ENCODE measurements at places on chromosomes 6 and 20. TPM values are rescaled to one million over a fixed set of nuclear protein-coding genes. Genes with fewer than 3 reads are reported as not detected.

GRCh38 chr6:90648873-90649272, 62.0 kb upstream of the MAP3K7 start:
- no peak for DNase-seq
- H3K4me3 ChIP-seq = no peak overlapping the region

DNA sequence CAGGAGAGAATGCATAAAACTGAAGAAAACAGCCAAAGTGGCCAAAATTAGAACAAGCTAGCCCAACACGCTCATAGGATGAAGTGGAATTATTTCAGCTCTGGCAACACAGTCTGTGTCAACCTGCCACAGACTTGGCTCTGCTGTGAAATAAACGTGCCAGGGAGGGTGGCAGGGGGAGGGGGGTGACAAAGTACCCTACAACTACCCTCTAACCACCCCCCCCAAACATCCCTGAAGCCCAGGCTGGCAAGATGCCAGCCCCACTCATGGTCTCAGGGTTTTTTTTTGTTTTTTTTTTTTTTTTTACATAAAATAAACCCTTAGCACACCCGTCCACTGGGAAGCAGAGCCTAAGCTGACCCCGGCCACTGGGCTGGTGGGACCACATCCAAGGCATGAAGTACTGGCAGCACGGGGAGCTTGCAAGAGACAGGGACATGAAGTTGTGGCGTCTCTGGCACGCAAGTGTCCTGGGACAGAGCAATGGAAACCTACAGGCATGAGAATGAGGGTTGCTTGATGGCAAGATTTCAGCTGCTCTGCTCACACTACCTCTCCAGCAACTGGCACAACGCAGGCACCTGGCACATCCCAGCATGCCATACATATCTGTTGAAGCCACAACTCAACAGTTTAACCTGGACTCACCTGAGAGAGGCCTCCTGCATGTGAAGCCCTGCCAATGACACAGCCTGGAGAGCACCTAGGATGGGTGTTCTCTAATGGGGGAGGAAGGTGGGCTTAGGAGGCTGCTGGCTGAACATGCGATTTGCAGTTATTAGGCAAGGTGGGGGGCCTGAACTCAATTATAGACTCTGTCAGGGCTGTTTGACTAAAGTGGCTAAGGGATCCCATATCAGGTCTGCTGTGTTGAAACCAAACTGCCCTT, 76.4 kb downstream of the TRAM2 start:
- H3K27me3 ChIP-seq = no peaks in the 10 kb centered on the region
- no peak overlapping the region for H3K4me3 ChIP-seq
- DNase-seq = no peak
- H3K36me3 ChIP-seq = no peaks in the 10 kb centered on the region
- no peaks in the 10 kb centered on the region for H3K4me1 ChIP-seq

- H3K36me3 ChIP-seq = peaks cover 55% of the 10 kb centered on the region
- no peak overlapping the region for H3K4me3 ChIP-seq
- no peak overlapping the region for H3K27ac ChIP-seq
These were observed 95.9 kb upstream of the EMILIN3 start for GRCh38 chr20:41462372-41463161.

- H3K27ac ChIP-seq = no peak overlapping the region
- no peak overlapping the region for H3K4me3 ChIP-seq
- no peak for DNase-seq
- H3K27me3 ChIP-seq = peaks cover 34% of the 10 kb centered on the region
These were observed 35.9 kb downstream of the OPN5 start for GRCh38 chr6:47817749-47818148.

DNA sequence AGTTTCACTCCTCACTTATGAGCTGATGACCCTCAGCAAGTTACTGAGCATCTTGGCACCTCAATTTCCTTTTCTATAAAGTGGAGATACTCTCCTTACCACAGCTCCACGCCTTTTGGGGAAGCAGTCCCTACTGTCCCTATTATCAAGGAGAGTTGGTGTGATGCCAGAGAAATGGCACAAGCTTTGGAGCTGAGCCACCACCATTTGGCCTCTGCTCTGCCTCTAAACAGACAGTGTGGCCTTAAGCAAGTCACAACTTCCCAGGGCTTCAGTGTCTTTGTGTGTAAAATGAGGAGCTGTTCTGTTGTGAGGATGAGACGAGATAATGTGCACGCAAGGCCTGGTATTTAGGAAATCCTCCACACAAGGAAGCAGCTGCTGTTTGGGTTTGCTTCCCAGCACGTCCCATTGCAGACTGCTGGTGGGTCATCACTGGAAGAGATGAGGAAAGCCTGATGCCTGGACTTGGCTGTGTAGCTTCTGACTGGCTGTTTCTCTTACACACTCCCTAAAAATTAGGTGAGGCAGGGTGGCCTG, 18.5 kb downstream of the NSFL1C start:
- no peak overlapping the region for H3K27ac ChIP-seq
- DNase-seq = no peak
- no peaks in the 10 kb centered on the region for H3K4me1 ChIP-seq
- no peaks in the 10 kb centered on the region for H3K27me3 ChIP-seq

DNA sequence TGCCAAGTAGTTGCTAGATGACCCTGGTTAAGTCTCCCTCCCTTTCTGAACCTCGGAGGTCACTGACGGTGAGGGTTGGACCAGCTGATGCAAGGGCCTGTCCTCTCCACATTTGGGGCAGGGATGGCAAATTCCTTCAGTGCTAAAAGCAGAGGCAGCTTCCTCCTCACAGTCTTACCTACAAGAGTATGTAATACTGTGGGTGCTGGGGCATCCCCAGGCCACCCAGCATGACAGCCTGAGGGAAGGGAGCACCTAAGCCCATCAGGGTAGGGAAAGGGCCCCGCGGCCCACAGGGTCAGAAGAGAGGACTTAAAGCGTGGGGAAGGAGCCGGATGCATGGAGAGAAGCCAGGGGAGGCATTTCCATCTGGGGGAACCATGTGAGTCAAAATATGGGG, 38.0 kb downstream of the TGM3 start:
- DNase-seq = no peak
- peaks cover 2% of the 10 kb centered on the region for H3K27me3 ChIP-seq
- no peaks in the 10 kb centered on the region for H3K4me1 ChIP-seq
- H3K27ac ChIP-seq = no peak overlapping the region

GRCh38 chr20:34403908-34404307, 40.8 kb downstream of the ITCH start:
- no peak for DNase-seq
- peaks cover 49% of the 10 kb centered on the region for H3K4me1 ChIP-seq
- no peaks in the 10 kb centered on the region for H3K27me3 ChIP-seq
- peaks cover 27% of the 10 kb centered on the region for H3K36me3 ChIP-seq

DNA sequence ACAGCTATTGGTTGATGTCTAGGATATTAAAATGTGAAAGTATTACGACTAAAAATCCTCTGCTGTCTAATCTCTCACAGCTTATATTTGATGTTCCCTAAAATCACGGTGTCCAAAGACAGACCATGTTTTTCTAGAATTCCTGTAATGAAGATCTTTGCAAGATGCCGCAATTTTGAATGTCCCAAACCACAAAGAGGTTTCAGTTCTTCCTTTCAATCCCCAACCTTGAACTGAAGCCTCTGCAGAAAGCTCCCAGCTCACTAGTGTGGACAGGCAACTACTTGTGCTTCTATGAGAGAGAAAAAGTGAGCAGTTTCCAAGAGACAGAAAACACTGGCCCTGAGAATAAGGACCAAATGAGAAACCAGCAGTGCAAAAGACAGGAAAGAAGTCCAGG, 370.1 kb downstream of the FOXA2 start:
- H3K36me3 ChIP-seq = no peaks in the 10 kb centered on the region
- no peaks in the 10 kb centered on the region for H3K4me1 ChIP-seq
- no peak overlapping the region for H3K4me3 ChIP-seq
- H3K27ac ChIP-seq = no peak overlapping the region
- no peaks in the 10 kb centered on the region for H3K27me3 ChIP-seq

DNA sequence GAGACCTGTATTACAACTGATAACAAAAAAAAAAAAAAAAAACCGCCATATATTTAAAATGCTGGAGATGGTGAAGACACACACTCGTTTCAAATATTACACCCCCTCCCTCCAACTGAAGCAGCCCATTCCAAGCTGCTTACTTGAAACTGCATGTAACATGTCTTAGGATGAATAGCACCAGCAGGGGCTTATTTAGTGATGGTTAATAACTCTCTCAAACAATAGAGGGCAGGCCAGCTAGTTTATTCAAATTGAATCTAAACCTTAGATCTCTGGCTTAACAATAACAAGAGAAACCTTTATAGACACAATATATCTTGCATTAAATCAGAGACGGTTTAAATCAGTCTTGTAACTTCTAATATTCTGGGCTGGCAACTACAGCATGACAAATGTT, 9.3 kb upstream of the JPH2 start:
- H3K36me3 ChIP-seq = peaks cover 38% of the 10 kb centered on the region
- H3K4me3 ChIP-seq = no peak overlapping the region
- H3K4me1 ChIP-seq = peaks cover 19% of the 10 kb centered on the region
- no peaks in the 10 kb centered on the region for H3K27me3 ChIP-seq
- no peak for DNase-seq
- no peak overlapping the region for H3K27ac ChIP-seq

Gene CCN5
- total RNA-seq = not detected

Gene ENPP4
- total RNA-seq = 6.0 TPM

Gene BNIP5
- not detected for total RNA-seq

Gene IL17A
- 11.9 TPM for total RNA-seq

Gene OOEP
- total RNA-seq = 0.55 TPM

All from activated CD4-positive, alpha-beta T cell treated with anti-CD3 and anti-CD28 coated beads for 36 hours (primary cell).